ENCODE measurements at places on chromosomes 12 and 14.

DNA sequence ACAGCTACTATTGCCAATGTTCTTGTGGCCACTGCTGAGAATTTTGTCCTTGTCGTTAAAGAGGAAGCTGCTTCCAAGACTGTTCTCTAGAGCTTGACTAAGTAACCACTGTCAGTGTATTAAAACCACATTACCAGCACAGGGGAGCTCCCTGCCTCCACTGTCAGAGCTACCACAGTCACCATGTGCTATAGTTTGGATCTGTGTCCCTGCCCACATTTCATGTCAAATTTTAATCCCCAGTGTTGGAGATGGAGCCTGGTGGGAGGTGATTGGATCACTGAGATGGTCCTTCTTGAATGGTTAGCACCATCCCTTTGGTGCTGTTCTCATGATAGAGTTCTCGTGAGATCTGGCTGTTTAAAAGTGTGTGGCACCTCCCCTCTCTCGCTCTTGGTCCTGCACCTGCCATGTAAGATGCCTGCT lies 23.2 kb upstream of the RAP1B start:
- no peak for DNase-seq

GRCh38 chr14:20522332-20522731 lies 17.0 kb downstream of the RNASE10 start:
- no peak for DNase-seq

DNA sequence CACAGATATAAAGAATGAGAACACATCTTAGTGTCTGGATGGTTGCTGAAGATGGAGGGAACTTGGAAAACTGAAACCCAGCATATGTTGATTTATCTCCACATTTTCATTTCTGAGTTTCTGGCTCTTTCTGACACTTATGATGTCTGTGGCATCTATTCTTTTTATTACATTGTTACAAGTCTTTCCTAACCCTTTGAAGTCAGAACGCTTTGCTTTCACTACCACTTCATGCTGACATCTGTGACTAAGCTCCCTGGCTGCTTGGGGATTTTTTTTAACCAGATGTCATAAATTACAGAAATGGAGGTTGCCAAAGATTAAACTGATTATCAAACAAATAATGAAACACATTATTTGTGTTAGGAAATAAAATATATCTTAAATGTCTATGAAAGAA lies 188.7 kb downstream of the KITLG start:
- DNase-seq = no peak

DNA sequence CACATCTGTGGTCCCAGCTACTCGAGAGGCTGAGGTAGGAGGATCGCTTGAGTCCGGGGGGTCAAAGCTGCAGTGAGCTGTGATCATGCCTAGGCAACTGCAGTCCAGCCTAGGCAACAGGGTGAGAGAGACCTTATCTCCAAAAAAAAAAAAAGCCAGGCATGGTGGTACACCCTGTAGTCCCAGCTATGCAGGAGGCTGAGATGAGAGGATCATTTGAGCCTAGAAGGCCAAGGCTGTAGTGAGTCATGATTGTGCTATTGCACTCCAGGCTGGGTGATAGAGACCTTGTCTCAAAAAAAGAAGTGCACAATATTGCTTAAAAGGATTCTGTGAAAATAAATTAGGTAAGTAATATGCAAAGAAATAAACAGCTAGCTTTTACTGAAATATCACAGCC lies 17.0 kb downstream of the NAA25 start:
- no peak for DNase-seq

- no peak for DNase-seq
Measured at GRCh38 chr14:95352481-95352880, 32.8 kb upstream of the CLMN start.

GRCh38 chr12:132887513-132888351 lies at the start of gene CHFR:
Gene CHFR, minus strand, starts transcription at chr12:132887605. Its CDS starts 277 bp downstream, at chr12:132887328.
- peak; percentile 70 for DNase-seq

- no peak for DNase-seq
Measured at GRCh38 chr14:91647856-91648255, 84.0 kb downstream of the CATSPERB start.

- DNase-seq = no peak
Measured at GRCh38 chr12:61414470-61414869, 845.7 kb upstream of the USP15 start.

GRCh38 chr12:71703206-71703605 lies 17.3 kb downstream of the TMEM19 start:
- DNase-seq = no peak
